ENCODE measurements at places on chromosomes 1 and 21.

- DNase-seq: no peak
These were observed 22.7 kb upstream of the SFT2D2 start for GRCh38 chr1:168202941-168203654.

DNA sequence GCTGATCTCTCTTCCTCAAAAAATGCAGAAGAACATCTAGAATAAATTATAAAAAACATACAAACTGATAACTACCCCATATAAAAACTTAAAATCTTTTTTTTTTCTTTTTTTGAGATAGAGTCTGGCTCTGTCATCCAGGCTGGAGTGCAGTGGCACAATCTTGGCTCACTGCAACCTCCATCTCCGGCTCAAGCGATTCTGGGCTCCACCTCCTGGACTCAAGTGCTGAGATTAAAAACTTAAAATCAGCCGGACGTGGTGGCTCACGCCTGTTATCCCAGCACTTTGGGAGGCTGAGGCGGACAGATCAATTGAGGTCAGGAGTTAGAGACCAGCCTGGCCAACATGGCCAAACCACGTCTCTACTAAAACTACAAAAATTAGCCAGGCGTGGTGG, 31.1 kb downstream of the LIN9 start:
- DNase-seq: no peak

- DNase-seq: no peak
These were observed 6.6 kb downstream of the TTC39A start for GRCh38 chr1:51323778-51324177.

- no peak for DNase-seq
These were observed 9.4 kb upstream of the GPR161 start for GRCh38 chr1:168146160-168146539.

- no peak for DNase-seq
These were observed 192.5 kb upstream of the ZRANB2 start for GRCh38 chr1:71273334-71273733.

DNA sequence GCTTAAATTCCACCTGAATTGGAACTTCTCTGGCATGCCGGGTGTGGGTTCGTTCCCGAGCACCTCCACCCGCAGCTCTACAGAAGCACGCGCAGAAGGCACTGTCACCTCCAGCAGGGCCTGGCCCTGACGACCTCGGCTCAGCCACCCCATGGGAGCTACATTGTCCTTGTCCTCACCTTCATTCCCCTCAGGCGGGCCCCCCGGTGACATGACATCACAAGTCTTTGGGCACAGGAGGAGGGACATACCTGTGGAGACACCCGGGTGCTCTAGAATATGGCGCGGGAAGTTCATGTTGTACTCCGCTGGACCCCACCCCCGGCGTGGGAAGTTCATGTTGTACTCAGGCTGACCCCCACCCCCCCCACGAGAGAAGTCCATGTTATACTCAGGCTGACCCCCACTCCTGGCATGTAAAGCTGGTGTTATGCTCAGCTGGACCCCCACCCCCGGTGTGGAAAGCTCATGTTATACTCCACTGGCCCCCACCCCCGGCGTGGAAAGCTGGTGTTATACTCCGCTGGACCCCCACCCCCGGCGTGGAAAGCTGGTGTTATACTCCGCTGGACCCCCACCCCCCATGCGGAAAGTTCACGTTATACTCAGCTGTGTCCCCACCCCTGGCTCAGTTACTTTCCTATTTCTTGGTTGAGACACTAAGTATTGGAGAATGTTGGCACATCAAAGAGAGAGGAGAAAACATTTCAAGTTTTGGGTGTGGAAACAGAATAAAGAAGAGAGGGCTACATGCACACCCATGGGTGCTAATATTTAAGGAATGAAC, 37.6 kb downstream of the UMODL1 start:
- no peak for DNase-seq

GRCh38 chr1:184324972-184325371, 61.9 kb upstream of the C1orf21 start:
- DNase-seq: no peak
